Progenitor cell of endocrine pancreas (in vitro differentiated cells): ENCODE measurements at places on chromosomes 2 and 18. TPM values are rescaled to one million over a fixed set of nuclear protein-coding genes. Genes with fewer than 3 reads are reported as not detected.

EVA1A gene
- total RNA-seq = 10.9 and 11.5 TPM in 2 replicates

PRKAG3 gene
- not detected in 2 replicates for total RNA-seq

IL1R1 gene
- 1.1 and 1.3 TPM in 2 replicates for total RNA-seq

MBP gene
- total RNA-seq = 38.4 and 39.0 TPM in 2 replicates

DNA sequence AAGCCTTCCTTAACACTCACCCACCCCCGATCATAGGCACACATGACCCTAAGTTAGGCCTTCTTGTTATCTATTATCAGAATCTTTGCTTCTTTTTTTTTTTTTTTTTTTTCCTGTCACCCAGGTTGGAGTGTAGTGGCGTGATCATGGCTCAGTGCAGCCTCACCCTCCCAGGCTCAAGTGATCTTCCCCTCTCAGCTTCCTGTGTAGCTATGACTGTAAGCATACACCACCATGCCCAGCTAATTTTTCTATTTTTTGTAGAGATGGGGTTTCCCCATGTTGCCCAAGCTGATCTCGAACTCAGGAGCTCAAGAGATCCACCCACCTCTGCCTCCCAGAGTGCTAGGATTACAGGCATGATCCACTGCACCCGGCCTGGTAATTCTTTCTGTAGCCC lies 328.7 kb downstream of the NR4A2 start:
- H3K4me3 ChIP-seq = no peak overlapping the region
- H3K36me3 ChIP-seq = peaks cover under 1% of the 10 kb centered on the region
- H3K27ac ChIP-seq = no peak overlapping the region
- peaks cover 4% of the 10 kb centered on the region for H3K4me1 ChIP-seq
- H3K27me3 ChIP-seq = no peaks in the 10 kb centered on the region

DNA sequence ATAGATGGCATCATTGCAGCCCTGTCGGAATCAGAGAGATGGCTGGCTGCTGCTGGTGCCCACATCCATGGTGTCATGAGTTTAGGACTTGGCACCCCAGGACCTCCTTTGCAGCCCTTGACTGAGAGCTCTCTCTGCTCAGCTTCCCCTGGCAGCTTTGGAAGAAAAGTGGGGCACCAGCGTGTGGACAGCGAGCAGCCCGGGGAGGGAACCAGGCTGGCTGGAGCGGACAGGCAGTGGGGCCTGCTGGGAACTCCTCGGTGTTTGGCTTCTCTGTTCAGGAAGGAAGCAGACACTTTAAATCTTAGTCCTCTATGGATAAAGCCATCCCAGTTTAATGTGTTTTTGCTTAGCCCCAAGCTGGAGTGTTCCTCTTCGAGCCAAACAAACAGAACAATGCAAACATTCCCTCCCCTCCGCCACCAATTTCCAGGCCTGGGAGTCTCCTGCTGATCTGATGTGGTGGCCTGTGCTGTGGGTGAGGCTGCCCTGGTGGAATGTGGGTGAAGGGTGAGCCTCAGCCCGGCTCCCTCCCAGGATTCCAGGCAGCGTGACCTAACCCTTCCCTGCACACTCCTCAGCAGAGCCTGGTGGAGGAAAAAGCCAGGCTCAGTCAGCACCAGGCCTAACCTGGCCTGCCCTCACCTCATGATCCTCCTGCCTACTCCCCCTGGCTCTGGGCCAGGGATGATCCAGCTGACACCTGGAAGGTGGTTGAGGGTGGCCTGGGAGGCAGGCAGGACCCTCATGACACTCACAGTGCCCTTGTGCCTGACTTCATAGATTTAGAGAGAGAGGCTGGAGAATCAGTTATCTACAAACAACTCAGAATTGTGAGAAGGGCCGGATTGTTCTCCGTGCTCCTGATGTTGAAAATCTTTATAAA lies 21.6 kb upstream of the ITGB6 start:
- DNase-seq = peak; percentile 14
- peak overlapping the region; percentile 88 for H3K27ac ChIP-seq
- H3K27me3 ChIP-seq = no peaks in the 10 kb centered on the region
- H3K4me1 ChIP-seq = peaks cover 31% of the 10 kb centered on the region

DNA sequence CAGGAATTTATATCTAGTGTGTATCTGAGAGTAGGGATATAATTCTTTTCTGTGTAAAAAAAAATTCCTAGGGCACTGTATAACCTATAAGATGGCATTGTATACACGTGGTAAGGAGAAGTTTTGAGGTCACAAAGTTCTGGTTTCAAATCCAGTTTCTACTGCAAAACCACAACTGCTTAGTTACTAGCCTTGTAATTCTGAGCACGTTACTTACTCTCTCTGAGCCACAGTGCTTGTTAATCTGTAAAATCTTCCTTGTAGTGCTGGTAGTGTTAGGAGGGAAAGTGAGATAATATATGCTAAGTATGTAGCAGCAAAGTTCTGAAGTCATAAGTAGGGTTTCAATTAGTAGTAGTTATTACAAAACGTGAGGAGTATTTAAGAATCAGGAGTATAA lies 175.4 kb downstream of the SATB2 start:
- peaks cover 8% of the 10 kb centered on the region for H3K36me3 ChIP-seq
- no peak overlapping the region for H3K27ac ChIP-seq
- no peak for DNase-seq

DNA sequence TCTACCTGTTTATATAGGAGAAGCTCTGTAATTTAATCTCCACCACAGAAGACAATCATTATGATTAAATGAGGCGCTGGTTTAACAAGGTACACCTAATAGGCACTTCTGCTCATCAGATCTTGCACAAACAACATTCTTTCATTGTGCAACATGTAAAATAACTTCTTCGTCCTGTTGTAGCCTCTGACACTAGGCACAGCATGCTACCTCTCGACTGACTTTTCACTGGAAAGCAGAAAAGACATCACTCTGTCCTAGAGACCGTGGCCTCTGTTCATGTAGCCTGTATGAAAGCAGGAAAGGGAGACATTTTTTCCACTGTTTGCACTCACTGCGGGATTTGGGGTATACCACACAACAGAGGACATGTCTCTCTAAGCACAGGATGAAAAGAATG lies 316.5 kb downstream of the IRS1 start:
- peak overlapping the region; percentile 58 for H3K27ac ChIP-seq
- H3K4me3 ChIP-seq = no peak overlapping the region
- H3K4me1 ChIP-seq = peaks cover 35% of the 10 kb centered on the region
- DNase-seq = no peak

GRCh38 chr2:218981390-218981880 lies 3.5 kb downstream of the FEV start:
- no peak for DNase-seq
- no peaks in the 10 kb centered on the region for H3K36me3 ChIP-seq
- peaks cover 8% of the 10 kb centered on the region for H3K4me1 ChIP-seq
- peak overlapping the region; percentile 49 for H3K4me3 ChIP-seq

- no peak overlapping the region for H3K4me3 ChIP-seq
- H3K4me1 ChIP-seq = peaks cover 8% of the 10 kb centered on the region
- DNase-seq = no peak
- H3K27me3 ChIP-seq = no peaks in the 10 kb centered on the region
- peaks cover 20% of the 10 kb centered on the region for H3K36me3 ChIP-seq
Observed at GRCh38 chr2:119827866-119828507, 68.3 kb downstream of the PTPN4 start.

DNA sequence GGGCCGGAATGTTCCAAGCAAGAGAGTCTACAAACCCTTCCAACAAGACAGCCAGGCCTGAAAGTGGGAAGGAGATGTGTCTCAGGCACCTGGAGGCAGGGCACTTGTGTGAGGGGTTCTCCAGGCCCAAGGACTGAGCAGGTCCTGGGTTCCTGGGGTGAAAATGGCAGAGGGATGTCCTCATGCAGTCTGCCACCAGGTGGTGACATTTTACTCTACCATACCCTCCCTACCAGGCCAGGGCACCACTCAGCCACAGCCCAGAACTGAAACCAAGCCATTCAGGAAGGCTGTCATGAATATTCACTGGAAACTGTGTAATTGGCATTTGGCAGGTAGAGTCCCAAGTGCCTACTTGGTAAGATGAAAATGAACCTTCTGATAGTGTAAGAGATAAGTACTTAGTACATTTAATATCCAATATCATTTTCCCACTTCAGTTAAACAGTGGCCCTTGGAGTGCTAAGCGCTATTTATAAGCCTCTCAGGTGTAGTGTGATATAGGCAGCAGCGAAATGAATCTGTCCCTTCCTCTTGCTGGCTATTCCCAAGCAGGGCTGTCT lies 185.1 kb downstream of the MYO5B start:
- H3K27me3 ChIP-seq = no peaks in the 10 kb centered on the region
- H3K4me3 ChIP-seq = no peak overlapping the region
- H3K27ac ChIP-seq = no peak overlapping the region
- no peaks in the 10 kb centered on the region for H3K36me3 ChIP-seq

- peak overlapping the region; percentile 90 for H3K27ac ChIP-seq
- H3K4me1 ChIP-seq = peaks cover 17% of the 10 kb centered on the region
- no peaks in the 10 kb centered on the region for H3K27me3 ChIP-seq
- DNase-seq = peak; percentile 49
- peak overlapping the region; percentile 91 for H3K4me3 ChIP-seq
- no peaks in the 10 kb centered on the region for H3K36me3 ChIP-seq
Observed at GRCh38 chr2:17752892-17753802, 463 bp downstream of the SMC6 start.

DNA sequence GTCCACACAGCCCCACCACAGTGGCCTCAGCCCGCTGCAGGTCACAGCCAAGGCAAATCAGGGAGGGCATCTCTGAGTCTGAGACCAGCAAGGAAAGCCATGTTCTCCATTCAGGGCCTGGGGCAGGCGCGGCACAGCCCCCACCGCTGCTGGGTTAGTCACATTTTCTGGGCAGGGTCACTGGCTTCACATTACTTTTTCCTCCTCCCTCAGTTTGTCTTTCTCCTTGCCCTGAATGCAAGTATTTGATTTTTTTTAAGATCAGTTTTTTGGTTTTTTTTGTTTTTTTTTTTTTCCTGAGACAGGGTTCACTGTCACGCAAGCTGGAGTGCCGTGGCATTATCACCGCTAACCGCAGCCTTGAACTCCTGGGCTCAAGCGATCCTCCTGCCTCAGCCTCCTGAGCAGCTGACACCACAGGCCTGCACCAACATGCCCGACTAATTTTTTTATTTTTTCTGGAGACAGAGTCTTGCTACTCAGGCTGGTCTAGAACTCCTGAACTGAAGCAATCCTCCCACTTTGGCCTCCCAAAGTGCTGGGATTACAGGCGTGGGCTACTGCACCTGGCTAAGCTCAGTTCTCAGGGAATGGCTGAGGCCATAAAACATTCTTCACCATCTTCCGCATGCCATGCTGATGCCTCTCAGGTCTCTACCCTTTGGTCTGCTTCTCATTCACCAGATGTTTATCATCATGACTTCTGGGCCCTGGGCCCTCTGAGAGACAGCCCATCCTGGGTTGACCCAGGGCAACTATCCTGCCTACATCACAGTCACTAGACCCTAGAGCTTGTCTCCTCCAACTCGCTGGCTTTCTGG lies 628 bp upstream of the CAPG start:
- DNase-seq = no peak
- peaks cover 3% of the 10 kb centered on the region for H3K4me1 ChIP-seq
- H3K4me3 ChIP-seq = no peak overlapping the region
- no peak overlapping the region for H3K27ac ChIP-seq
- H3K27me3 ChIP-seq = peaks cover 3% of the 10 kb centered on the region
- no peaks in the 10 kb centered on the region for H3K36me3 ChIP-seq

GRCh38 chr18:12783524-12783923 lies 80.7 kb downstream of the PSMG2 start:
- no peak for DNase-seq
- H3K4me1 ChIP-seq = no peaks in the 10 kb centered on the region
- no peak overlapping the region for H3K27ac ChIP-seq

- peaks cover under 1% of the 10 kb centered on the region for H3K4me1 ChIP-seq
- H3K4me3 ChIP-seq = no peak overlapping the region
- H3K27me3 ChIP-seq = no peaks in the 10 kb centered on the region
- H3K27ac ChIP-seq = no peak overlapping the region
Observed at GRCh38 chr2:235594041-235594440, 100.2 kb downstream of the AGAP1 start.

DNA sequence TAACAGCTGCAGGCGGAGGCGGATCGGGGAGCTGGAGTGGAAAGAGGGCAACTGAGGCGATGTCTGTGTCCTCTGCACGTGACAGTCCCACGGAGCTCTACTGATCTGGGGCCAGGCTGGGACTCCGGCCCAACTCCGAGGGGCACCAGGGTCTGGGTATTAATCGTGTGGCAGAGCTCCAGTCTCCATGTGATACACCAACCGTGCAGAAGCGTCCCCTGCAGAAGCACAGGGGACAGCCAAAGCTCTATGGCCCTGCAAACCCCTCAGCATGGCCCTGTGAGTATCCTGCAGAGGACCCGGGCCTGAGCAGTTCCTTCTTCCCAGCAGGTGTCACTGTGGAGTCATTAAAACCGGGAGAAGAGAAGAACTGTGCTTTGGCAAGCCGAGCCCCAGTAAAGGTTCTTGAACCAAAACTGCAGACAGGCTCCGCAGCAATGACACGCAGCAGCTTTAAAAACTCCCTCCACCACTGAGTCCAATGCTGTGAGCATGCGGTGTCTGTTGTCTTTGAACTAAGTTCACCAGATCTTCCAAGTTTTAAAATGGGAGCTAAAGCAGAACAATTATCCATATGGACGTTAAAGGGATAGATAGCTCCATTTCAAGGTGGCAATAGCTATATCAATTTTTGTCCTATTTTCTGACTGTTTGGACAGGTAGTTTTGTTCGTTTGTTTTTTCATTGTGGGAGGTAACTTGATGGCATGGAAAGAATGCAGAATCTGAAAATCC lies 79.4 kb downstream of the TMEM182 start:
- H3K4me3 ChIP-seq = no peak overlapping the region
- peak; percentile 28 for DNase-seq
- H3K36me3 ChIP-seq = no peaks in the 10 kb centered on the region
- no peak overlapping the region for H3K27ac ChIP-seq
- H3K4me1 ChIP-seq = peaks cover 4% of the 10 kb centered on the region
- no peaks in the 10 kb centered on the region for H3K27me3 ChIP-seq

DNA sequence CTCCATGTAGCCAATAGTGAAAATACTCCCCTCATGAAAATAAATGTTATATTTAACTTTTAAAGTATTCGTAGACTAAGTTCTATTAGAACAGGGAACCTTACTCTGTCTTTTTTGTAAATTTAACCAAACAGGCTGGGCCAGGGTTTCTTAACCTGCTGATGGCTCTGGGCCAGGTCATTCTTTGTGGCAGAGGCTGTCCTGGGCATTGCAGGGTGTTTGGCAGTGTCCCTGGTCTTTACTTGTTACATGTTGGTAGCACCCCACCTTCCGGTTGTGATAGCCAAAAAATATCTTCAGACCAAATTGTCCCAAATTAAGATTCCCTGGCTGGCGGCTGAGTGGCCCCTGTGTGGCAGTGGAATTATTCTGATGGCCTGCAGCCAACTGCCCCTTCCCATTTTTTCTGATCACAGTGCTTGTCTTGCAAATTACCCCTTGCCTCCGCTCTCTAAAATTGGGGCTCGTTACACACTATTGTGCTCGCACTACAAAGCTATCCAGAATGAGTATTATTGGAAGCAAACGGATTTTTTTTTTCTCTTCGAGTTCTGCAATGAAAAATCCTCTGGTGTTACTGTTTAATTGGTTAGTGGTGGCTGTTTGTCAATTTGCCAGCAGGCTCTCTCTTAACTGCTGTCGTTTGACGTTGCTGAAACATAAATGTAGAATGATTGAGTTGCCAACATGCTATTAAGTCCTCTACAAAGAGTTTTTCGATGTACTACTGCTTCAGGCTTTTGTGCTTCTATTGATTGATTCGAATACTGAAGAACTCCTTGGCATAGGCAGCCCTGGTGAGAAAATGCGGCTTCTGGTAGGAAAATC lies 216.9 kb downstream of the SH3RF3 start:
- no peaks in the 10 kb centered on the region for H3K36me3 ChIP-seq
- no peak overlapping the region for H3K4me3 ChIP-seq
- H3K27ac ChIP-seq = no peak overlapping the region
- peaks cover 1% of the 10 kb centered on the region for H3K4me1 ChIP-seq
